ENCODE measurements at places on chromosomes 12 and 14.
A peak's percentile ranks its signal among the peaks of the same experiment; 100 is the strongest.

GRCh38 chr14:87754520-87755223 is 238.3 kb downstream of the GALC start:
- no peak for DNase-seq

DNA sequence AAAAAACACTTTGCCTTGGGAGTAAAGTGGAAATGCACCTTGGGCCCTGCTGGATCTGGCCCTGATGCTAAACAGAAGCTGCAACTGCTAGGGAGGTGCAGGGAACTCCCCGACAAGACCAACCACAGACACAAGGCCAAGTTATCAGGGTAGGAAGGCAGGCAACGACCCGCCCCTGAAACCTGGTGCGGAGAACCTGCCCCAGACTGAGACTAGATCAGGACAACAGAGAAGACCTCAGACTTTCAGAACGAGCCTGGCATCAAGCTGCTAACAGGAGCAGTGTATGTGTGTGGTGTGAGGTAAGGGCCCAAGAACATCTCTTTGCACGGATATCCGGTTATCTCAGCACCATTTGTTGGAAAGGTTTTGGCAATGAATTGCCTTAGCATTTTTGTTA is 233.7 kb upstream of the RTL1 start:
- no peak for DNase-seq

- no peak for DNase-seq
Measured at GRCh38 chr12:252636-253035, 10.0 kb downstream of the SLC6A13 start.

- DNase-seq = no peak
Measured at GRCh38 chr12:87779858-87780498, 249.2 kb downstream of the C12orf50 start.

GRCh38 chr12:96710127-96710745 is 196.8 kb upstream of the NEDD1 start:
- DNase-seq = no peak

DNA sequence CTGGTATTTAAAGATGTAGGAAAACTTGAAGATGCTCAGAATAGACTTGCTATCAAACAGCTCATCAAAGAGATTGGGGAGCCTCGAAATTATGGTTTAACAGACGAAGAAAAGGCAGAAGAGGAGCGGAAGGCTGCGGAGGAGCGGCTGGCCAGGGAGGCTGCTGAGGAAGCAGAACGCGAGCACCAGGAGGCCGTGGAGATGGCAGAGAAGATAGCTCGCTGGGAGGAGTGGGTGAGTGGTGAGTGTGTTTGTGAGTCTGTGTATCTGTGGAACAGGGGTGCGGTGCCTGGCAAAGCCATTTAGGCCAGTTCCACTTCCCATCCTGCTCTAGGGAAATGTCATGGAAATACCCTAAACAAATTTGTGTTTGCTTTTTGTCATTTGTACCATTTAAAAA is 19.2 kb upstream of the PAPOLA start:
- DNase-seq = no peak

DNA sequence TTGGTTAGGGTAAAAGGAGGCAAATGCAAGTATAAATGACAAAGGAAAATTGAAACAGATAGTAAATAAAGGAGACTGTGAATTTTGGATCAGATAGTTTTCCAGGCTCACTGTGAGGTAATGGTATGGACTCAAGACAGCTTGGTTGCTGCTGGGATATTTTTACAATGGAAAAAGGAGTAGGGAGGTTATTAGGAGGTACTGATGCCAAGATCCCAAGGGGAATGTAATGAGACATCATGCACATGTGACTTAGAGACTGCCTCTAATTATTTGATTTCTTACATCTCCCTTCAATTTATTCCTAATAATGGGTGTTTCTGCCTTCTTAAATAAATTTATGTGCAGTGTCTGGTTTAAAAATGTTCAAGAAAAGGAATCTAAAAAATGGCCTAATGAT is 56.9 kb downstream of the TAOK3 start:
- DNase-seq = no peak

DNA sequence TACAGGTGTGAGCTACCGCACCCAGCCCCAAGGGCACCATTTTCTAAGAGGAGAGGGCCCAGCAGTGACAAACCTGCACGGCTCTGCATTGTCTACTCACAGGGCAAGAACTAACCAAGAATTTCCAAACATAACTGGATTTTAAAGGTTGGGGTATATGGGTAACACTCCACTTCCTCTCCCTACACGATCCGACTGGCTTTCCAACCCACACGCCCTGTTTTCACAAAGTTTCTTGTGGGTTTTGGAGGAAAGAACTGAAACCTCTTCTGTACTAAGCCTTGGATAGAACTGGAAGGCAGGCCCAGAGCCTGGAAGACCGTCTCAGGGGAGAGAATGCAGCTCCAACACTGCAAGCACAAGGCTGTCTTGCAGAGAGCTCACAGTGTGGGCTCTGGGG is 24.9 kb downstream of the SNRNP35 start:
- no peak for DNase-seq

DNA sequence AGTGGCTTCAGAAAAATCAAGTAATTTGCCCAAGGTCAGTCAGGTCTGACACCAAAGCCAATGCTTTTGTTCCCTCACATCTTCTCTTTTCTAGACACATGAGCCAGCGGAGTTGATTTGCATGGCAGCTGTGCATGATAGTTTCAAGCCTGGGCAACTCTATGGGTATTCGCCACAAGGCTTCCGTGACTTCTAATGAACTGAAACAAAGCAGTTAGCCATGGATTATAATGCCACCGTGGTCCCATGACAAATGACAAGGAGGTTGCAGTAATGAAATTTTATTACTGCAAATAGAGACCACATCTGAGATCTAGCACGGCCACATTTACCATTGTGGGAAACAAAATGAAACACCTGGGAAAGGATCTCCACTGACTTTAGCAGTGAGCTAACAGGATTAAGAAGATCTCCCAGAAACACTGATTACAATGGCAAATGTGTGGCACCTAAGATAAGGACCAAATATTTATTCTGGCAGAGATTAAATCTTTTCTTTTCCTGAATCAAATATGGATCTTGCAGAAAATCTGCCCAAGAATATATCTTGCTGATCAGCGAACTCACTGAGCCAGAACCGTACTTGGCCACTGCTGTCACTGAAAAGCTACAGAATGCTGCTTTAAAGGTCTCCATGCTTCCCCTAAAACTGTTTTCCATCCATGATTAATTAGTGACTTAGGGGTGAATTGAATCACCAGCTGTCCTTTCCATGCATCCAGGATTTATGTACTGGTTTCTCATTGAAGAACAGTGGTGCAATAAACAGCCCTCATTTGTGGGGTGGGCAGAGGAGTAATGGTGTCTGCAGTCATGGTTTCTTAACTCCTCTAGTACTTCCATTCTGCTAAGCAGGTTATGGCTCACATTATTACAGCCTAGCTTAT is 551.0 kb downstream of the DIO2 start:
- no peak for DNase-seq

DNA sequence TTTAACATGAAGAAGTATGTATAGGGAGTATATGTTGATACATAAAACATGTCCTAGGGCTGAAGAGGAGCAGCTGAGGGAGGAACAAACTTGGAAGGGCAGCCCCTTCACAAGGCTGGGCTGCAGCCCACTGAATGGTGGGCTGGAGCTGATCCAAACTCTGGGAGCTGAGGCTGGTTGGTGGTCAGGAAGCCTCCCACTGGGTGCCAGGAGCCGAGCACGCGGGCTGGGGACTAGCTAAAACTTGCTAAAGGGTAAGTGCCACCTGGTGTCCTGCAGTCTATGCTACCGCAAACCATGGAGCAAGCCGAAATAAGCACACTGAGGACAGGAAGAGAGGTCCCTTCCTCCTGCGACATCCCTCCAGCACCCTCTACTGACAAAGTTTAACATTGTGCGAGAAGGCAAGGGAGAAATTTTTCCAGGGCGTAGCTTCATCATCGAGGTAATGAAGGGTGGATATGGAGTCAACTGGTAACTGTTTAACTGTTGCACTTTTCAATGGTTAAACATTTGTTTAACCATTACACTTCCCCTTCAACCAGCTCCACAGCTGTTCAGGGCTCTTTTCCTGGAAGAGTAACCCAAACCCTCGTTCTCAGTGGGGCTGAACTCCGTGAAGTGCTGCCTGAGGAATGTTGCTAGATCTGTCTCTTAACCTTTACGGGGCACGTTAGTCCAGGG is 42.2 kb downstream of the EGLN3 start:
- DNase-seq = no peak

GRCh38 chr12:57989838-57990237 is 48.5 kb downstream of the ATP23 start:
- DNase-seq = no peak

DNA sequence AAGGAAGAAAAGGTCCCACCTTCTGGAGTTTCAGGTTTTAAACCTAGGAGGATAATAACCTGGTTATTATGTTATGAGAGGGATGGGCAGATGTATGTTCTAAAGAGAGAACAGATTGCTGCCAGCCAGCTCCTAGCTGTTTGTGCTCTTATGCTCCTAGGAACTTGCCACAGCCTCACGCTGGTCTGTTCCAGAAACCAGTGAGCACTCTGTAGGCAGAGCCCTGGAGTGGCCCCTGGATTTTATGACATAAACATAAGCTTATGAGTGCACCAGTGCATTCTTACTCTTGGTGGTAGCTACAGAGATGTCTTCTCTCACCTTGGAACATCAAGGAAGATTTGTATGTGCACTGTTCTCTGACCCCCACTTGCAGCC is 27.7 kb downstream of the KLC1 start:
- DNase-seq = no peak

DNA sequence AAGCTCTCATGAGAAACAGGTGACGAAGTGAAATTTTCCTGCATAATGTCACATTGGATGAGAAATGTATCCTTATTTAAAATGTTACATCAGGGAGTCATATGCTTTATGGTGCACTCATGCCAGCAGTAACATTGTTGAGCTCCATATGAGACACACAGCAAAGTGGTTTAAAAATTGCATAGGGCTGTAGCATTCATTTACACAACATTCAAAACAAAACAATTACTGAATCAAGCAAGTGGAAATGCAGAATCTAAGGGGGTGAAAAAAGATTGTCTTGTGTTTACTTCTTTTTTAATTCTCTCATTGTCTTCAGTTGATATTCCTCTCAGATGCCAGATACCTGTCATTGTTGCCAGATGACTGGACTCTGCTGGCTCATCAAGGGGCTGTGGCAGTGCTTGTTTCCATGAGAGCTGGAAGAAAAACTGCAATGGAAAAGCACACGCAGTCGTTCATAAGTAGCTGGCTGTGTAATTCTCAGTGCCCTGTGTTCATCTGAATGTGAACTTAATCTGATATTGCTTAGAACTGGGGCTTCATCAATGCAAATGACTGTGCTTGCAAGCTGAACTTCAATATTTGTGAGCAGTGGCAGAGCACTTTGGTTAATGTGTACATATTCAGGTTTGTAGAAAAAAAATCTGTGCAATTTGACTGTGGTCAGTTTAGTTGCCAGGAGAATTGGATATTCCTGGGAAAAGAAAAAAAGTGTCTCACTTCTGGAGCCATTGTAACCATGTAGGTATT is 305.6 kb downstream of the RAD51B start:
- DNase-seq = no peak

DNA sequence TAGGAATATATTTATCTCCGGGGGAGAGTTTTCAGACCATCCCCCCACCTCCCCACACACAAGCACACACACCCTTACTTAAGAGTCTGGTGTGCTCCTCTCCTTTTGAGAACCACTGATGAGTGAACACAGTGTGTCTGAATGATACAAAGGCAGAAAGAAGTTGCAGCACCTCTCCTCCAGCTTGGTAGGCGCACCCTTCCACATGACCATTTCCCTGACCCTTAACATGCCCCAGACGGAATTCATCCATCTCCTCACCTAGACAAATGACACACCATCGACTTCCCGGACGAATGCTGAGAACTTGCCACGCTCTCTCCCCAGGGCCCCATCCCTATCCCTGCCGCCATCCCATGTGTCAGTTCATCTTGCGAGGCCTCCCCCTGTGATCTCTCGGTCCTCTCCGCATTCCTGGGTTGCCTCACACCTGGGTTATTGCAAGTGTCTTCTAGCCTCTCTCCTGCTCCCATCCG is 3.9 kb downstream of the TNFRSF1A start:
- DNase-seq = no peak

DNA sequence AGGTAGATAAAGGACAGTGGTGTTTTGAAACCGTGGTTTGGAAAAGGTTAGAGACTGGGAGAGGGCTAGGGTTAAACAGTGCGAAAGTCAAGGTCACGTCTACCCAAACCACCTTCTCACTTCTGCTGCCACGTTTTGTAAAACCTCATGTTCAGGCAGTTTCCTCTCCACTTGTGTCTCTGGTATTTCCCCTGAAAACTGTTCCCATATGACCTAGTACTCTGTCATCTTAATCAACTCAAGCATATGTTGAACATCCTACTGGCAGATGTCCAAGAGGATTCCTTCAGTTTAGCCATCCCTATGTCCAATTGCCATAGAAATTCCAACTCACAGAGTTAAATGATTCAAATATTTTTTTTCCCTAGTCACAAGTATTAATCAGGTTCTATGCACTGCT is 17.4 kb downstream of the CLEC4C start:
- no peak for DNase-seq

GRCh38 chr12:67068761-67069450 is 200.3 kb upstream of the CAND1 start:
- DNase-seq = peak; percentile 65

- no peak for DNase-seq
Measured at GRCh38 chr14:49886523-49886922, 6.4 kb upstream of the ARF6 start.

DNA sequence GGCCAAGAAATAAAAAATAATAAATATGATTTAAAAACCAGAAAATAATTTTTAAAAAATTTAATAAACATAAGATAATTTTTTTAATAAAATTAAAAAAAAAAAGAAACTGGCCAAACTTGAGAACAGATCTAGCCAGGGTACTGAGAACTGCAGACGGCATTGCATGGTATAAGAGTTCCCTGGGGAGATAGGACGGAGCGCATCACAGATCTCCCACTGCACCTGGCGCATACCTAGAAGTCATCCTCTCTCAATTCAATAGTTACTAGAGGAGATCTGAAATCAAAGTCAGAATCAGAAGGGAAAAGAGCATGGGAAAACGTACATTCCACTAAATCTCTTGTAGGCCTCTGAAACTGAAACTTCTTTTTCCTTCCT is 58.9 kb upstream of the BCL2L14 start:
- no peak for DNase-seq

DNA sequence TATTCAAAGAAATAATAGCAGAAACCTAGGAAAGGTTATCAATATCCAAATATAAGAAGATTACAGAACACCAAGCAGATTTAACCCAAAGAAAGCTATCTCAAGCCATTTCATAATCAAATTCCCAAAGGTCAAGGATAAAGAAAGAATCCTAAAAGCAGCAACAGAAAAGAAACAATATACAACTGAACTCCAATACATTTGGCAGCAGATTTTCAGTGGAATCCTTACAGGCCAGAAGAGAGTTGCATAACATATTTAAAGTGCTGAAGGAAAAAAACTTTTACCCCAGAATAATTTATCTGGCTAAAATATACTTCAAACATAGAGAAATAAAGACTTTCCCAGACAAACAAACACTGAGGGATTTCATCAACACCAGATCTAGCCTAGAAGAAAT is 54.3 kb downstream of the DENND5B start:
- DNase-seq = no peak

DNA sequence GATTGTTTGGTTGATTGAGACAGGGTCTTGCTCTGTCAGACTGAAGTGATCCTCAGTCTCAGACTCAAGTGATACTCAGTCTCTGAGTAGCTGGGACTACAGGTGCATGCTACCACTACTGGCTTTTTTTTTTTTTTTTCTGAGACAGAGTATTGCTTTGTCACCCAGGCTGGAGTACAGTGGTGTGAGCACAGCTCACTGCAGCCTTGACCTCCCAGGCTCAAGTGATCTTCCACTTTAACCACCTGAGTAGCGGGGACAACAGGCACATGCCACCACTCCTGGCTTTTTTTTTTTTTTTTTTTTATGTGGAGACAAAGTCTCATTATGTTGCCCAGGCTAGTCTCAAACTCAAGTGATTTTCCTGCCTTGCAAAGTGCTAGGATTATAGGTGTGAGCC is 31.8 kb downstream of the CPSF2 start:
- DNase-seq = no peak

Measured in NCI-H774 (cell line).